Stimulated activated CD4-positive, alpha-beta T cell treated with anti-CD3 and anti-CD28 coated beads, Interleukin-2, amount 100 ng/mL, for 48 hours (primary cell): ENCODE measurements at places on chromosomes 4 and X.

- no peak for DNase-seq
These were observed 104.4 kb upstream of the ARHGAP24 start for GRCh38 chr4:85370400-85371032.

- DNase-seq, result no peak
These were observed 90.8 kb downstream of the AFF1 start for GRCh38 chr4:87025614-87026041.

GRCh38 chr4:185914583-185915199 lies 102.7 kb upstream of the SORBS2 start:
- DNase-seq, result no peak

DNA sequence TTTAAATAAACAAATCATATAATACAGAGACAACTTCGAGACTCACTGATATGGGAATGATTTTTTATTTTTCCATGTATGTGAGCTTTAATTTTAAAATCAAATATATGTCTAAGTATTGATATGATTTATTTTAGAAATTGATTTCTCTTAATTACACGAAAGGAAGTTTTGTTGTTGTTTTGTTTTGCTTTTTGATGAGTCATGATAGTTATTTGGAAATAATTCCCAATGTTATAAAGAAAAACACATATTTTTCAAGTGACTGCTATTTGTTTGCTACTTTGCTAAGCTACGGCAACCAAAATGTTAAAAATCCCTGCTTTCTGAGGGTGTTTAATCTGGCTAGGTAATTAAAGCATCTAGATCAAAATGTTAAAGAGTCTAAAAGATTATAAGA lies 2139.4 kb upstream of the TENM3 start:
- no peak for DNase-seq

GRCh38 chr4:182807767-182808548 lies 109.2 kb downstream of the DCTD start:
- no peak for DNase-seq

DNA sequence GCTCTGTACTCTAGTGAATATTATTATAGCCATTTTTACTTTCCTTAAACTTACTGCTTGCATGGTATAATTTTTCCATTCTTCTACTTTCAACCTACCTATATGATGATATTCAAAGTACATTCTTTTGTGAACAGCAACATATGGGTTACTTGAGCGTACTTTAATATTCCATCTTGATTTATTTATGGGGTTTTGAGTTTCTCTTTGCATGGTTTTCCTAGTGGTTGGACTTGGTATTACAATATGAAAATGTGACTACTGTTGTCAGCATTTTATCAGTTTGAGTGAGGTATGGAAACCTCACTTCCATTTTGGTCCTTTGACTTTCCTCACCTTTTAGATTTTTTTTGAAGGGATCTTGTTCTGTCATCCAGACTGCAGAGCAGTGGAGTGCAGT lies 35.9 kb downstream of the ADGRG4 start:
- no peak for DNase-seq

DNA sequence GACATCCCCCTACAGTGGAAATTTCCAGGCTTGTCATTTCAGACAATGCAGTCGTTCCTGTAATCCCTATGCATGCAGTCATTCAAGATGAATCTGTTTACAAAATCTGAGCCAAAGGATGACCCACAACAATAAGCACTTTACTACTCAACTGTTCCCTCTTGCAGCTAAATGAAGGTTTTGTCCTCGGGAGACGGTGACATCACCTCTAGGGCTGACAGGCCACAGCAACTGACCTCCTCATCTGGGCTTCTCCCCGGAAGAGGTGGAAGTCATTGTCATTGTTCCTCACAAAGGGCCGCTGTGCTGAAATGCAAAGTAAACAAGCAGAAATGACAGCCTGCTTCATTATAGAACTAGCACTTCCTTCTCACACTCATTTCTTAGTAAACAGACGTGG lies 29.2 kb downstream of the CLRN2 start:
- no peak for DNase-seq

GRCh38 chrX:5771441-5771840 lies 457.2 kb downstream of the NLGN4X start:
- DNase-seq, result no peak

GRCh38 chrX:12789976-12790375 lies 1.2 kb upstream of the PRPS2 start:
- no peak for DNase-seq

GRCh38 chr4:139977838-139978609 lies 176.0 kb downstream of the MAML3 start:
- DNase-seq, result no peak

DNA sequence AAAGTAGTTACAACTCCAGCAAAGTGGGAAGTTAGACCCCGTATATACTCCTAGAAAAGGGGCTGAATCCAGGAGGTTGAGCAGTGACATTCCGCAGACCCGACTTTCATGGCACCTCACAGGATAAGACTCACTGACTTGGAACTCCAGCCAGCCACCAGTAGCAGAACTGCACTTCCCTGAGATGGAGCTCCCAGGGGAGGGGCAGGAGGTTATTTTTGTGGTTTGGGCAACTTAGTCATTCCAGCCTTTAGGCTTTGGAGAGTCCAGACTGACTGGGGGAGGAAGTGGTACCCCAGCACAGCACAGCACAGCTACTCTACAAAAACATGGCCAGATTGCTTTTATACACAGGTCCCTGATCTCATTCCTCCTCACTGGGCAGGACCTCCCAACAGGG lies 319.1 kb downstream of the PCDH19 start:
- no peak for DNase-seq

- DNase-seq, result no peak
These were observed 169.0 kb downstream of the CORIN start for GRCh38 chr4:47668810-47669408.

DNA sequence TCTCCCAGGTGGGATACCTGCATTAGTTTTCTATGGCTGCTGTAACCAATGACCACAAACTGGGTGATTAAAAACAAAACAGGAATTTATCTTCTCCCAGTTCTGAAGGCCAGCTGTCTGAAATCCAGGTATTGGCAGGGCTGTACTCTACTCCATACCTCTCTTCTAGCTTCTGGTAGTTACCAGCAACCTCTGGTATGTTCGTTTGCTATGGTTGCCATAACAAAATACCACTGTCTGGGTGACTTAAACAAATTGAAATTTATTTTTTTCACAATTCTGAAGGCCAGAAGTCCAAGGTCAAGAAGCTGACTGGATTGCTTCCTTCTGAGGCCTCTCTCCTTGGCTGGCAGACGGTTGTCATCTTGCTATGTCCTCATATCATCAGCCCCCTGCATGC lies 642.1 kb upstream of the TENM3 start:
- no peak for DNase-seq

GRCh38 chr4:182604161-182604622 lies 313.0 kb downstream of the DCTD start:
- DNase-seq, result no peak

- no peak for DNase-seq
These were observed 8.1 kb upstream of the NAAA start for GRCh38 chr4:75948822-75949444.

- DNase-seq, result no peak
These were observed 37.1 kb downstream of the SLC39A8 start for GRCh38 chr4:102308032-102308799.

DNA sequence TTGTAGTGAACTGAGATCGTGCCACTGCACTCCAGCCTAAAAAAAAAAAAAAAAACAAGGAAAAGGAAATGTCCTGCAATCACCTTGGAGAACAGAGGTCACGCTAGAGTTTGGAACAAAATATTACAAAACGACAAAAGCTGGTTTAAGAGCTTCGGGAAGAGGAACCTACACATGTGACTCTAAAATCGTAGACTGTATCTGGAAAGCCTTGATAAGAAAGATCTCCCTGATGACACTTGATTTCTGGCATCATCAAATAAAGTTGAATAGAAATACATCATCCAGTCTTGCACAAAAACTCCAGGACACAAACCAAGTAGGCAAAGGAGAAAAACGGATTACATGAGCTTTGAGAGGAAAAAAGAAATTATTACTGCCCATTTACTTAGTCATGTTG lies 31.1 kb upstream of the DOCK11 start:
- DNase-seq, result no peak

- DNase-seq, result no peak
These were observed 49.1 kb upstream of the MSANTD1 start for GRCh38 chr4:3199653-3200422.

GRCh38 chr4:141346144-141346543 lies 125.4 kb downstream of the ZNF330 start:
- no peak for DNase-seq

- DNase-seq, result no peak
These were observed 536.2 kb upstream of the KLHL4 start for GRCh38 chrX:86981326-86981879.

GRCh38 chrX:134374910-134375309 lies 85.1 kb upstream of the HPRT1 start:
- DNase-seq, result no peak

DNA sequence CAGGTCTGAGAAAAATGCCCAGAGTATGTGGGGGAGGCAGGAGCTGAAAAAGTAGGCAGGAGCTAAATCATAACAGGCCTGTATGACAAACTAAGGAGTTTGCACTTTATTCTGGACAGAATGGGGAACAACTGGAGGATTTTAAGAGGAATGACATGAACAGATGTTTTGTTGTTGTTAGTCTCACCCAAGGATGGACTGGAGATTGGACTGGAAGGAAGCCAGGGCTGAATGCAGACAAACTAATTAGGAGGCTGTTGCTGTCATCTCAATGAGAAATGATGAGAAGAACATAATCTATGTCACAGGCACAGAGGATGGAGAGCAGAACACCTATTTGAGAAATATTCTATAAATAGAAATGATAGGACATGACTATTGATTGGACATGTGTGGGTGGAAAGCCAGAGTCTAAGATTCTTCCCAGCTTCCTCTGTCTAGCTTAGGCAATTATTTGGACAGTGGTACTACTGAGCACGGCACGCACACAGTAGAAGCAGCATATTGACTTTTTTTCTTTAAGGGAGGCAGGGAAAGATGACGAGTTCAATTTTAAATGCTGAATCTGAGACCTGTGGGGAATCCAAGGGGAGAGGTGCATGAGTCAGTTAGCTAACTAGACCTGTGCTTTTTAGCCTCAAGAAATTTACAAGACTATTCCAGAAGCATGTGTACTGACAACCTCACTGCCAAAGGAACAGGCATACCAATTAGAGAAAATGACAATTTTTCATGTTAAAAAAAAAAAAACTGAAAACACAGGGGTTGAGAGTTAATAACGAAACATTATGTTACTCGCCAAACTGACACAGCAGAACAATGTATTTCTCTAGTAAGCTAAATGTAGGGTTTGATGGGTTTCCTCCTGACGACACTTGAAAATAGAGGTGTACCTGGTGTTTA lies 963 bp upstream of the USO1 start:
- no peak for DNase-seq

DNA sequence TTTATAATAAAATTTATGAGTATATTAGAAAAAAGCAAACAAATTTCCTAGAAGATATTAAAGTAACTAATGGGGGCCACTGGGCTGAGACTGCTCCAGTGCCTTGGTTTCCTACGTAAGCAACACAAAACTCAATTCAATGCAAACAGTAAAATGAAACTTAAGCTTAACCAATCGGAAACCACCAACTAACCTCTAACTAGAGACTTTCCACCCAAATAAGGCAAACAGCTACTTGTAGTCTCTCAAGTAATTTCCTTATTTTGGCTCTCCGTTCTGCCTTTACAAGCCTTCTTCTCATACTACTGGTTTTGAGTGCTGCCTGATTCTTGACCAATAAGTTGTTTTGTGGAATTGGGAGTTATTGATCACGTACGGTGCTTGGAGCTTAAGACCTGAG lies 167.3 kb upstream of the VEGFC start:
- no peak for DNase-seq
